ENCODE measurements at places on chromosomes 2 and 18.

GRCh38 chr2:100632759-100633158 is 70.0 kb downstream of the PDCL3 start:
- DNase-seq: no peak

- DNase-seq: no peak
These were observed 138.8 kb upstream of the COPS8 start for GRCh38 chr2:236946871-236947270.

GRCh38 chr18:64210401-64210949 is 61.6 kb upstream of the LINC00305 start:
- DNase-seq: no peak

- DNase-seq: no peak
These were observed 10.8 kb upstream of the CRYBA2 start for GRCh38 chr2:219003979-219004378.

DNA sequence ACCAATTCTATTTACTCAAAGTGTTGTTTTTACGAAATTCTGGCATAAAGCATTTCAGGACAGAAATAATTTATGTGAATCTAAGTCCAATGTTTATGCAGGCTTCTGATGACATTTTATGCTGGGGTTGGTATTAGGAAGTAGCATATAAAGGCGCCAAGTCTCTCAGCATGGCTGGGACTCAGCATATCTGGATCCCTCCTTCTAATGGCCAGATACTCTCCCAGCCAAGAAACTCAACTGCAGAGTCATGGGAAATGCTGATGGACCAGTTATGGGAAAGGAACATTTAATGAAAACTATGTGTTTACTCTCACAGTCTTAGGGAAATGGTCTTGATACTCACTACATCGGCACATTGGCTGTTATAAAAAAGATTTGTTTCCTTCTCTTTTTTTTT is 392.2 kb downstream of the ARHGAP15 start:
- no peak for DNase-seq

- no peak for DNase-seq
These were observed 313.1 kb downstream of the PLCL1 start for GRCh38 chr2:198117406-198118041.

DNA sequence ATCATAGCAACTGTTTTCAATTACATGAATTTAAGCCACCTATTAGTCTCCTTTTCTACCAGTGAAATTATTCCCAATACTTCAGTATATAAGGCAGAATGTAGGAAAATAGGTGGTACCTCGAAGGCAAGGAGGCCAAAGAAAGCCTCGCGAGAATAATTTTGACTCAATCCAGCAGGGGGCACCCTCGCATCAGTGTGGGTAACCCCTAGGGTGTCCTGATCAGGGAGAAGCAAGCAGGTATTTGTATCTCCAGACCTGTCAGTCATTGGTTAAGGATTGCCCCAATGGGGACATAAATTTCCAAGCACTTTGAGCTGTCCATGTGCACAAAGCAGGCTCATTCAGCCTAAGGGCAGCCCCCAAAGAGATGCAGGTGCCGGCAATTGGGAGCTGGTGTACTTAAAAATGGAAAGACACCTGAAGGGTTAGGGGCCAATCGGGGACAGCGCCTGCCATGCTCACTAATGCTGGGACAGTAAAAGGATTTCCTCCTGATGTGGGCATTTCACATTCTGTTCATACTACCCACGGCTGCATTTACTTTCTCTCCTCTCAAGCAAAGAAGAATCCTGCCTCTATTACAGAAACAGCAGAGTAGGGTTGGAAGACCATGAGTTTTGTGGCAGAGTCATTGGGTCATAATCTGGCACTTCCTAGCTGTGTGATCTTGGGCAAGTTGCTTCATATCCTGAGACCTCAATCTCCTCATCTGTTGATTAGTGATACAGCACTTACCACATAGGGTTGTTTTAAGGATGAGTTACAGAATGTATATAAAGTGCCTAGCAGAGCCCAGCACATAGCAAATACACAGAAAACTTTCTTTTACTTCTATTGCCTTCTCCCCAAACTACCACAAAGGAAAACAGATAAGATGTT is 136.1 kb downstream of the ICOS start:
- DNase-seq: peak; percentile 24

GRCh38 chr18:7598167-7599047 is 31.3 kb downstream of the PTPRM start:
- DNase-seq: no peak
